ENCODE measurements at places on chromosomes 4 and X.

GRCh38 chr4:13762130-13762529 is 134.6 kb upstream of the BOD1L1 start:
- DNase-seq = no peak

- no peak for DNase-seq
Measured at GRCh38 chrX:42602136-42602535, 175.8 kb downstream of the PPP1R2C start.

DNA sequence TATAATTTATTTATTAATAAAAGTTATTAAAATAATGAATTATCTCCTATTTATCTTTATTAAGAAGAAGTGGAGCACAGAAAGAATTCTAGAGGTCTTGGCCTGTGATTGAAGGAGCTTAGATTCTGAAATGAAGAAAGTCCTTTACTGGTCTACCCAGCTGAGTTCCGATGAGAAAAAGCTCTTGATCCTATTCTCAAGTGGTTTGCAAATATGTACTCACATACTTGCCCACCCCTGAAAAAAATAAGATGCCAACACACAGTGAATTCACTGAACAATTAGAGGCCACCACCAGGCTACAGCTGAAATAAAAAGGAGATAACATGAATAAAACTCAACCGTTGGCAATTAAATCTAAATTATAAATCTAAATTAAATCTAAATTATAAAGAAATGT is 253.4 kb downstream of the MAPK10 start:
- DNase-seq = no peak

GRCh38 chrX:132533409-132533808 is 44.6 kb upstream of the MBNL3 start:
- DNase-seq = no peak

DNA sequence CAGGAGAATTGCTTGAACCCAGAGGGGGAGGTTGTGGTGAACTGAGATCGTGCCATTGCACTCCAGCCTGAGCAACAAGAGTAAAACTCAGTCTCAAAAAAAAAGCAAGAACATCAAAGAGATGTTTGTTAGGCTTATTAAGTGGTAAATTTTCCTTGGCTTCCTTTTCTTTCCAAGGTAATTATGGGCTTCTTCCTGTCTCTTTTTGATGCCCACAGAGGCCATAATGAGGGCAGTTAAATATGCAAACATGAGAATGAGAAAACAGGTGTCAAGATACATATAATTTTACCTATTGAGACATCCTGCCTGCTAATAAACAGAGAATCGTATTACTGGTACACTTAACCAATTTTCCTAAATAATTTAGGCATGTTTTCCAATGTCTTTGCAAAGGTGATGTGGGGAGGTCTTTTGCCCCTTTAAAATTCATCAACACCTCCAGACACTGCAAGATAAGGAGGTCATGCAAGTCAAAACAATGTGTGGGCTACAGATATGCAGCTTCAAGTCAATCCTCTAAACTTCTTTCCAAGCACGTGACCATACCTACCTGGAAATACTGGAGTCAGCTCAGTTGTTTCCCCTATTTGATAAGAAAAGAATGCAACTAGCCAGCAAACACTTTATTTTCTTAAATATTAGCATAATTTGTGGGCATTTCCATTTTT is 2.7 kb downstream of the SLC39A8 start:
- DNase-seq = no peak

DNA sequence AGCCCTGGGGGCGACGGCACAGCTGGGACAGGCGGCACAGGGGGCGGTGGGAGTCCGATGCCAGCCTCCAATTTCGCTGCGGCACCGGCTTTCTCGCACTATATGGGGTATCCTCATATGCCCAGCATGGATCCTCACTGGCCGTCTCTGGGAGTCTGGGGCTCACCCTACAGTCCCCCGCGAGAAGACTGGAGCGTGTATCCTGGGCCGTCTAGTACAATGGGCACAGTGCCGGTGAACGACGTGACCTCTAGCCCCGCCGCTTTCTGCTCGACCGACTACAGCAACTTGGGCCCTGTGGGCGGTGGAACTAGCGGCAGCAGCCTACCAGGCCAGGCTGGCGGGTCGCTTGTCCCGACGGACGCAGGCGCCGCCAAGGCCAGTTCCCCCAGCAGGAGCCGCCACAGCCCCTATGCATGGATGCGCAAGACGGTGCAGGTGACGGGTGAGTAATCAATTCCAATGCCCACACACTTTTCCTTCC is 500 bp downstream of the CDX4 start:
- DNase-seq = no peak

- no peak for DNase-seq
Measured at GRCh38 chrX:71870208-71871098, 40.2 kb upstream of the NHSL2 start.

Measured in HS-27A (cell line).